ENCODE measurements at places on chromosomes 4 and X. TPM values are rescaled to one million over a fixed set of nuclear protein-coding genes. Genes with fewer than 3 reads are reported as not detected.
A peak's percentile ranks its signal among the peaks of the same experiment; 100 is the strongest.

DNA sequence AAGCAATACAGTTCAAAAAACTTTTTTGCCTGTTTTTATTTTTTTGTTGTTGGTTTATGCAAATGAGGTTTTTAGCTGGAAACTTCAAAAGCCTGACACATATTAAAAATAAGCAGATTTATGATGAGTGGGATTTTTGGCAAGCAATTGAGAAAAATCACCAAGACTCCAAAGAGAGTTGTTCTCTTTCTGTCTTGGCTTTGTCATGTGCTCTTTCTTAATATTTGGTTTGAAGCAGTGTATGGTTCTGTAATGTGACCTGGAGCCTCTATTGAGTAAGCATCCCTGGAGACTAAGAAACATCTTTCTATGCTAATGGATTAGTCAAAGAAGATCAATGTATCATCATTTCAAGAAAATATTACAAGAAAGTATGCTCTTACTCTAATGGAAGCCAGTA lies 11.7 kb downstream of the TRIM2 start:
- DNase-seq, result no peak

GRCh38 chrX:32293962-32294700 lies 917.2 kb downstream of the DMD start:
- DNase-seq, result no peak

- DNase-seq, result no peak
These were observed 218.9 kb downstream of the ASMT start for GRCh38 chrX:1833656-1834360.

DNA sequence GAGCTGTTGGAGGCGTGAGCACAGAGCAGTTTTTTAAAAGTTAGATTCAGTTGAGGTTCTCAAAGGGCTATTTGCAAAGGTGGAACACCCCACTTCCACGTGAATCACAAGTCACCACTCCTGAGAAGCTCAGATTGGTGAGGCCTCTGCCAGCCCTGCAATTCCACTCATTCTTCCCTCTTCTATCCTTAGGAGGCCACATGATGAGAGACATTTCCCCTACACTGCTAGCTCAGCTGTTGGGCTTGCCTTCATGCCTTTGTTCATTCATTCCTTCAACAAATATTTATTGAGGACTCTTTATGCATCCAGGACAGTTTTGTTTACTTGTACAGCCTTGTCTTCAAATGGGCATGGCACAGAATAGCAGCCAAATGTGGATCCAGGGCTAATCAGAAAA lies 3.7 kb downstream of the SRPX2 start:
- DNase-seq, result no peak

- peak; percentile 79 for DNase-seq
These were observed 125.3 kb downstream of the COL4A6 start for GRCh38 chrX:108312957-108313356.

The PUDP gene
- 21.4 TPM for polyA plus RNA-seq
